NCI-H1092 (cell line): ENCODE measurements at places on chromosomes 7 and 10.

GRCh38 chr7:105799006-105799405, 77.4 kb downstream of the ATXN7L1 start:
- no peak for DNase-seq

DNA sequence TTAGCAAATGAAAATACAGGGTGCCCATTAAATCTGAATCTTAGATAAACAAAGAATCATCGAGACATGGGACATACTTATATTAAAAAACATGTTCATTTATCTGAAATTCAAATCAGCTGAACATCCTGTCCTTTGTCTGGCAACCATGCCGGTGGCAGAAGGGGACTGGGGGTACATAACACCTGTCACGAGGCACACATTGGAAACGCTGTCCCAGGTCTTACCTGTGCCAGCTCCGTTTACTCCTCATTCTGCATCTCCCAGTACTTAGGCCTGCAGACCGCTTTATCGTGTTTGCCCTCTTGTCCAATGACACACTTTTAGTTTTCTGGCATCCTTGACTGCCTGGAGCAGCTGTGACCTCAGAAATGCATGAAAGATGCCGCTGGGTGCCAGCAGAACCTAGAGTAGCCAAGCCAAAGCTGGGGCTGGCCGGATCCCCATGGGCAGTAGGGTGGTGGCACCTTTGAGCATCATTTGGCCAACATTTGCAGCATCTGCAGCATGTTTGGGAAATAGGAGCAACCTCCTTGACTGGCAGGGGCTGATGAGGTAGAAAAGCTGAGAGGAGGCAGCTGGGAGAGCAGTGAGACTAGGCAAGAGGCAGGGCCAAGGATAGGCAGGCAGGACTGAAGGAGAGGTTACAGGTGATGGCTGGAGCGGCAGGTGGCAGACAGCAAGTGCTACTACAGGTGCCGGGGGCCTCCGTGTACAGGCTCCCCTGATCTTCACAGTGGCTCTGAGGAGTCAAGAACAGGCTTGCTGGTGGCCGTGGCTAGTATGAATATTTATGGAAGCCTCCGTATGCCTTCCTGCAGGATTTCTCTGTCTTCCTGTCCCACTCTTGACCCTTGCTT, 62.3 kb upstream of the BTBD16 start:
- DNase-seq: no peak

DNA sequence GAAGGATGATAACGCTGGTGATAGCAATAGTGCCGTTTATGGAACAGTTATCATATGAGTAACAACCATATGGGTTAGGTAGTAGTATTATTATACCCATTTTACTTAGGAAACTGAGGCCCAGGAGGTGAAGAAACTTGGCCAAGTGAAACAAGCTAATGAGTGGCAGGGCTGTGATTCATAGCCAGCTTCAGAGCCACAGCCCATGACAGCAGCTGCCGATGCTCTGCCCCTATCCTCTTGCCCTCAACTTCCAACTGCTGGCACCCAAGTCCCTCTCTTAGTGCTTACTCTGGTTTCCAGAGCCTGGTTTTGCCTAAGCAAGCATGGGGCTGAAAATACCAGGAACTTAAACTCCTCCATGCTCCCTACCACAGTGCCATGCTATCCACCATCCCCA, 12.3 kb downstream of the SH3PXD2A start:
- no peak for DNase-seq

GRCh38 chr7:140972876-140973829, 41.6 kb downstream of the MRPS33 start:
- no peak for DNase-seq

DNA sequence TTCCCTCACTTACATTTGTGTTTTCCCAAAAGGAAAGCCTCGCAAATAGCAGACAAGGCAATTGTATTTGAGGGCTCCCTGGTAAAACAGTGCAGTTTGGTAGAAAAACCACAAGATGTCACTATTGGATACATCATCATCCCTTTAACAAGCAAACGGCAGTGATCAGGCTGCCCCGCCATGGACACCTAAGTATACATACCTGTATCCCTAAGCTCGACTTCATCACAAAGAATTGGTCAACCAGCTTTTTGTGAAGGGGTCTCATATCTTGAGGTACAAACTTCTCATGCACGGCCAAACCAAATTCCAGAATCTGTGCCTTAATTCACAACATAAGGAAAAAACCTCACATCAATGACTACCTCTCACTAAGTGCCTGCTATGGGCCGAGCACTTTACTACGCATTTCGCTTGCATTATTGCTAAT, 179.5 kb upstream of the IMMP2L start:
- DNase-seq: peak; percentile 51

DNA sequence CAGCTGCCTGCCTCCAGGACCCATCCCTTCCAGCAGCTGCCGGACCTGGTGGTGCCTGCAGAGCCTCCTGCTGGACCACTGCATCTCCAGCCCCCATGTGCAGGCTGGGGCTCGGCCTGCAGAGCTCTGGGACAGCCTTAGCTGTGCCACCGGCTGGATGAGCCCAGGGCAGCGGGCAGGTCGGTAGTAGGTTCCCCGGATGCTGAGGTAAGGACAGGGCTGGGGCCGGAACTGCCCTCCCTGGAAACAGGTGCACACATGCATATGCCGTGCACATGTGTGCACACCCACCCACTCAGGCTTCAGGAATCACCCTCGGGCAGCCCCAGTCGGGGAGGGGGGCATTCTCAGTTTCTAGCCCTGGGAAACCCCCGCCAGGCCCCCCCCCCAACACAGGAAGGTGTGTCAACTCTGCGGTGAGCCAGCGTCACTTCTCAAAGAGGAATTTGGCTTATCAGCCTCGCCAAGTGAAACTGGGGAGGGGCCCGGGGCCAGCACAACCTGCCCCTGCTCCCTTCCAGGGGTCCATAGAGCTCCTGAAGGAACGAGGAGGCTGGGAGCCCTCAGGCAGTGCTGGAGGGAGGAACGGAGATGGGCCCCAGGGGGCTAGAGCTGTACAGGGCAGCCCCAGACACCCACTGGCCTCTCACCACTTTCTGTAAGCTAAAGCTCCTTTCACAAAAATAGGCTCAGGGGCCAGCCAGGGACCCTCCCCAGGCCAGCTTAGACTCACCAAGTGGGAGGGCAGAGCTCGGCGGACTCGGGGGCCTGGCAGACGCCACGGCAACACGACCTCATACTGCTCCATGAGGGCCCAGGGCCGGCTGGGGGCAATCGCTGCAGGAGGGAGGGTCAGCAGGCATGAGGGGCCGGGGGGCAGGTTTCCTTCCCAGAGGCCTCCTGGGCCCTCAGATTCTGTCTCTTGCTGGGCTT, 1.7 kb downstream of the ADAM8 start:
- no peak for DNase-seq

- DNase-seq: no peak
These were observed 82.3 kb downstream of the FAM13C start for GRCh38 chr10:59279991-59280505.

- no peak for DNase-seq
These were observed 11.0 kb upstream of the PDCD4 start for GRCh38 chr10:110860576-110861241.

DNA sequence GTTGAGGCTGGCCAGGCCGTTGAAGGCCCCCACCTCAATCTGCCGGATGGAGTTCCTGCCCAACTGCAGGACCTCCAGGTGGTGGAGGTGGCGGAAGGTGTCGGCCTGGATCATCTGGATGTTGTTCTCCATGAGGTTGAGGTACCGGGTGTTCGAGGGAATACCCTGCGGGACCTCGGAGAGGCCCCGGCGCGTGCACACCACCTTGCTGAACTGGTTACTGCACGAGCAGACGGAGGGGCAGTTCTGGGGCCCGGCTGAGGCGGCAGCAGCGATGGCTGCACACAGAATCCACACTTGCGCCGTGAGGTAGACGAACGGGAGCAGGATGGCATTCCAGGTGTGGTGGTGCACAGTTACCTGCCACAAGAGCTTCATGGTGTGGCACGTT, 979 bp downstream of the LRRC4 start:
- DNase-seq: no peak

- no peak for DNase-seq
These were observed 23.0 kb upstream of the EGFR start for GRCh38 chr7:54995610-54996363.

DNA sequence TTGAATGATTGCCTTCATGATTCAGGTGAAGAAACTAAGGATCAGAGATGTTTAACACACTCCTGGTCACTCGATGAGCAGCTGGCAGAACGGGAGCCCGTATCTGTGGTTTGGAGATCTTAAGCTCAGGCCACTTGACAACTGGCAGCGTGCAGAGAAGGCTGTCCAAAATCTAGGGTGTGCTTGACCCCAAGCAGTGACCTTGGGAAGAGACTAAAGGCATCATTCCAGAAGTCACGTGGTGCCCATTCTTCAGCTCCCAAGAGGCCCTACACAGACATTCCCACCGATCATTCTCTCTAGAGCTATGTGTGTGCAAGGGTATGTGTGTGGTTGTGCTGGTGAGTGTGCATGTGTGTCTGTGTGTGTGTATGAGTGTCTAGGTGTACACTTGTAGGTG, 493.8 kb downstream of the TCERG1L start:
- DNase-seq: no peak

- no peak for DNase-seq
These were observed 66.8 kb downstream of the PCGF5 start for GRCh38 chr10:91287276-91287675.

DNA sequence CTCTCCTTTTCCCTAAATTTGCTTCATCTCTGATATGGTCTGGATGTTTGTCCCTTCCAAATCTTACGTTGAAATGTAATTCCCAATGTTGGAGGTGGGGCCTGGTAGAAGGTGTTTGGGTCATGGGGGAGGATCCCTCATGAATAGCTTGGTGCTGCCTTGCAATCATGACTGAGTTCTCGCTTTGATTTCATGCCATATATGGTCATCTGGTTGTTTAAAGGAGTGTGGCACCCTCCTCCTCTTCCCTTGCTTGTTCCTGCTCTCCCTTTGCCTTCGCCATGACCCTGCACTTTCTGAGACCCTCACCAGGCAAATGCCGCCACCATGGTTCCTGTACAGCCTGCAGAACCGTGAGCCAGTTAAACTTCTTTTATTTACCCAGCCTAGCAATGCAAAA, 14.5 kb downstream of the NOBOX start:
- DNase-seq: no peak

- DNase-seq: no peak
These were observed 1.5 kb upstream of the RGS10 start for GRCh38 chr10:119543814-119544642.

DNA sequence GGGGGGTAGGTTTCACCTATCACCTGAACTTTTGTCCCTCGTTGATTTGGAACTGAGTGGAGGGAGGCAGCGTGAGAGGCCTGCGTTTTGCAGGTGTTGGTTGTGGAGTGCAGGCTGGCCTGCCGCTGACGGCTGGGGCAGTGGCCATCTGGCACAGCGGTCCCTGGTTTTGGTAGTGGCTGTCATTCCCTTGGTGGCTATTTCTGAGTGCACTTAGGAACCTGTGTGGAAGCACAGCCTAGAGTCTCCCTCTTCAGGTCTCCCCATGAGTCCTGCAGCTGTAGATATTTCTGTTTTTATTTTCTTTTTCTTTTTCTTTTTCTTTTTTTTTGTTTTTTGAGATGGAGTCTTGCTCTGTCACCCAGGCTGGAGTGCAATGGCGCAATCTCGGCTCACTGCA, 129.2 kb downstream of the CUL2 start:
- DNase-seq: no peak

DNA sequence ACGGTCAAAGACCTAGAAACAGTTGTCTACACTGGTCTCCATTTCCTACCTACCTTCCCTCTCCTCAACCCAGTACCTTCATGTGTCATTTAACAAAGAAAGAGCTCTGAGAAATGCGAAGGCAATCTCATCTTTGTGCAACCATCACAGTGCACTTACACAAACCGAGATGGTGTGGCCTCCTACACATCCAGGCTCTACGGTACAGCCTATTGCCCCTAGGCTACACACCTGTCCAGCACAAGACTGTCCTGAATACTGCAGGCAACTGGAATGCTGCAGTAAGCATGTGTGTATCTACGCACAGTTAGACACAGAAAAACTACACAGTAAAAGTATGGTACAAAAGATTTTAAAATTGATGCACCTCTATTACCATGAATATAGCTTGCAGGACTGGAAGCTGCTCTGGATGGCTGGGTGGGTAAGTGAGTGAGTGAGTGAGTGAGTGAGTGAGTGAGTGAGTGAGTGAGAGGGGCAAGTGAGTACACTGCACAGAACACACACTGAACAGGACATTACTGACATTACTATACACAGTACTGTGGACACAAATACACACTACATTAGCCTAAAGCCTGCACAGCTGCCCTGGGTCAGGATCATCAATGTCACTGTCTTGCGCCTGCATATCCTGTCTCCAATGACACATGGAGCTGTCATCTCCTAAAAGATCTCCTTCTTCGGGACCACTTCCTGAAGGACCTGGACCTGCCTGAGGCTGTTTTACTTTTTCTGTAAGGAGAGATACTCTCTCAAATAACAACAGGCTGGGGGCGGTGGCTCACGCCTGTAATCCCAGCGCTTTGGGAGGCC, 18.5 kb downstream of the ITGB1 start:
- no peak for DNase-seq

DNA sequence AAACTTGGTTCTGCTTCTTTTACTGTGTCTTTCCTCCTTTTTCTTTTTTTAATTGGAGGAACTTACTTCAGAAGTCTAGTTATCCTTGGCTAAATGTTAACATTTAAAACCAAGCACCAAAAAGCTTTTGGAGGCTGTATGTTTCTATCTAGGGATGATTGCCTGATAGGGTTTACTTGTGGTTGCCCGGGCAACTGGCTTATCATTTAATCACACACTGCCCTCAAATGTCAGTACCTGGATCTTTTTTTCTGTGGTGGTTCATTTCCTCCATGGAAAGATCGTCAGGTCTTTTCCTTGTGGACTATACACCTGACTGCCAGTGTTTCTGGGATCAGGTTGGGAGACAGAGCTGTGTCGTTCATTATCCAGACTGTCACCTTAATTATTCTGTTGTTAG, 173.2 kb downstream of the WNT2 start:
- DNase-seq: no peak

DNA sequence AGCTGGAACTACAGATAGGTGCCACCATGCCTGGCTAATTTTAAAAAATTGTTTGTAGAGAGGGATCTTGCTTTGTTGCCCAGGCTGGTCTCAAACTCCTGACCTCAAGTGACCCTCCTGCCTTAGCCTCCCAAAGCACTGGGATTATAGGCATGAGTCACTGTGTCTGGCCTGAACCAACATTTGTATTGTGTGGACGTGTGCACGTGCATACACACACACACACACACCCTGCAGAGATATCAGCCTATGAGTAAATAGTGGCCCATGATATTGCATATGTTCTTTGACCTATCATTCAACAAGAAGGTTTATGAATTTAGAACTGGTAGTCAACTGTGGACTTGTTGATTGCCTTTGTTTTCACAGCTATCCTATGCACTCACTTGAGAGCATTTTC, 161.6 kb downstream of the BAMBI start:
- DNase-seq: no peak

GRCh38 chr7:40551685-40552576, 417.1 kb downstream of the SUGCT start:
- no peak for DNase-seq

GRCh38 chr10:43408331-43408709, 666 bp downstream of the HNRNPF start:
- DNase-seq: no peak

- no peak for DNase-seq
These were observed 34.5 kb downstream of the LHPP start for GRCh38 chr10:124496150-124496549.

GRCh38 chr10:58925381-58925780, 251.1 kb upstream of the PHYHIPL start:
- DNase-seq: no peak

GRCh38 chr7:40470817-40471216, 336.0 kb downstream of the SUGCT start:
- DNase-seq: no peak
